ENCODE measurements at places on chromosomes 11 and 22. TPM values are rescaled to one million over a fixed set of nuclear protein-coding genes. Genes with fewer than 3 reads are reported as not detected.

The FGF4 gene
- not detected for total RNA-seq

The CABP7 gene
- not detected for total RNA-seq

The UPK2 gene
- not detected for total RNA-seq

The MB gene
- total RNA-seq, result 17,299 TPM

The SLC5A1 gene
- 223 TPM for total RNA-seq

The CDCA5 gene
- total RNA-seq, result 1.3 TPM

The KRTAP5-9 gene
- total RNA-seq, result not detected

The RAG2 gene
- not detected for total RNA-seq

The PRR33 gene
- total RNA-seq, result 4.4 TPM

The KCNK4 gene
- not detected for total RNA-seq

The ACCS gene
- 8.2 TPM for total RNA-seq

The ARHGEF17 gene
- total RNA-seq, result 52.0 TPM

The NOX4 gene
- total RNA-seq, result 1.5 TPM

The OR8G5 gene
- not detected for total RNA-seq

The OR51B2 gene
- not detected for total RNA-seq

The DERL3 gene
- 2.1 TPM for total RNA-seq

The P2RX6 gene
- 1.8 TPM for total RNA-seq

The BDNF gene
- total RNA-seq, result 2.4 TPM

The MS4A14 gene
- 0.52 TPM for total RNA-seq

The NXPE4 gene
- not detected for total RNA-seq

The POGLUT3 gene
- 11.0 TPM for total RNA-seq

The LDHAL6A gene
- not detected for total RNA-seq

The OR8U1 gene
- not detected for total RNA-seq

The DNHD1 gene
- 5.5 TPM for total RNA-seq

The LRRC32 gene
- total RNA-seq, result 30.8 TPM

The ST13 gene
- 222 TPM for total RNA-seq

The LSP1 gene
- 22.9 TPM for total RNA-seq

The CCDC73 gene
- total RNA-seq, result not detected

The CCDC85B gene
- 30.0 TPM for total RNA-seq

The PRG3 gene
- not detected for total RNA-seq

The FAM89B gene
- 39.3 TPM for total RNA-seq

The HTR3A gene
- not detected for total RNA-seq

The PLAAT3 gene
- 149 TPM for total RNA-seq

The RFPL2 gene
- not detected for total RNA-seq

The RASGRP2 gene
- total RNA-seq, result 44.5 TPM

The MFRP gene
- not detected for total RNA-seq

The PATZ1 gene
- 11.5 TPM for total RNA-seq
